Stimulated activated CD8-positive, alpha-beta memory T cell treated with anti-CD3 and anti-CD28 coated beads, Interleukin-4, amount 100 ng/mL, for 1 hour (primary cell): ENCODE measurements at places on chromosomes 3 and 15.

- DNase-seq: no peak
Observed at GRCh38 chr3:4656059-4656458, 162.9 kb downstream of the ITPR1 start.

- DNase-seq: no peak
Observed at GRCh38 chr3:89504432-89504831, 397.0 kb downstream of the EPHA3 start.

- DNase-seq: no peak
Observed at GRCh38 chr3:174132006-174132405, 727.1 kb upstream of the NAALADL2 start.

DNA sequence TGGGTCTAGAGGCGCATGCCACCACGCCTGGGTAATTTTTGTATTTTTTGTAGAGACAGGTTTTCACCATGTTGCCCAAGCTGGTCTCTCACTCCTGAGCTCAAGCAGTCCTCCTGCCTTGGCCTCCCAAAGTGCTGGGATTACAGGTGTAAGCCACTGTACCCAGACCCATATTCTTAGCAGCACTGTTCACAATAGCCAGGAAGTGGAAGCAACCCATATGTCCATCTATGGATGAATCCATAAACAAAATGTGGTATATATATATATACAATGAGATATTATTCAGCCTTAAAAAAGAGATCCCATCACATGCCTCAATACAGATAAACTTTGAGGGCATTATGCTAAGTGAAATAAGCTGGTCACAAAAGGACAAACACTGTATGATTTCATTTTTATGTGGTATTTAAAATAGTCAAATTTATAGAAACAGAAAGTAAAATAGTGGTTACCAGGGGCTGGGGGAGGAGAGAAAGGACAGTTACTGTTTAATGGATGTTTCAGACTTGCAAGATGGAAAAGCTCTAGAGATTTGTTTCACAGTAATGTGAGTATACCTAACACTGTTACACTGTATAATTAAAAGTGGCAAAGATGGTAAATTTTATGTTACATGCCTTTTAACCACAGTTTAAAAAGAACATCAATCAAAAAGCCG lies 35.7 kb upstream of the GRAMD1C start:
- DNase-seq: no peak

DNA sequence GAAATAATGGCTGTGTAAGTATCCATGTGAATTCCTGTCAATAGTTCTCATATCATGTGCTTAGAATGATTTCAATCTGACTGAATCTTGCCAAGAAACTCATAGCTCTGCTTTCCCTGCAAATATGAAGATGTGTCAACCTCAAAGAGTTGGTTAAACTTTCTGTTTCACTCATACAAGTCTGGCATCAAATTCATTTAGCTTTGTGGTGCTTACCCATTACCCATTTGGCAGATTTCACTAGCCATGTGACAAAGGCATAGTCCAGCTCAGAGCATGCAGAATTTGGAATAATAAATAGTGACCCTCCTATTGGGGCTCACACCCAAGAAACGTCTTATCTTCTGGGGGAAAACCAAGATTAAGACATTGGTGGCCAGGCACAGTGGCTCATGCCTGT lies 256.6 kb upstream of the TPRG1 start:
- DNase-seq: no peak

- DNase-seq: no peak
Observed at GRCh38 chr3:15645740-15646501, 44.4 kb downstream of the BTD start.

DNA sequence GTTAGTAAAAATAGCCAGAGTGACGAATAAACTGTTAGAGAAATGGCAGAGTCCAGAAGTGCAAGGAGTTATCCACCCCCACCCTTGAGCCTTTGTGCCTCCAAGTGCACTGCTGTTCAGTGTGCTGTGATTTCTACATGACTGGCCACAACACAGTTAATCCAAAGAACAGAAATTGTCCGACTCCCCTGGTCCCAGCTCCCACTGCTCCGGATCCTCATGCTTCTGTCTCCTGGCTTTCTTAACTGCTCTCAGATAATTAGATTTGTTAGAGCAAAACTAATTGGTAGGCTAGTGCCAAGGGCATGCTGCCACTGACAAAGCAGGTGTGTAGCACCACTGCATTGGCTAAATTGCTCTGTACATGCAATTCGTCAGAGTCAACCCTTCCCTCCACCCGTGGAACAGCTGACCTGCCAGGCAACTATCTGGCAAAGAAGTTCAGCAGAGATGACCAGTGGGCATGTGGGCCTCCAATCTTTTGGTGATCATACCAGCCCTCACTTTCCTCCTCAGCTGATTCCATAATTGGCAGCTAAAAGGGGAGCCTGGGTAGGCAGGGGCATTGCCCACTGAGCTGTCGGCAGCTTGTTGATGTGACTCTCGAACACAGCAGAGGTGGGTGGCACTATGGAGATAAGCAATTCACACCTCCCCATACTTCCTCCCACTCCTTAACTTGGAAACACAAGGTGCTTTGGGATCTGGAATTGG lies 18.9 kb upstream of the ACAP2 start:
- no peak for DNase-seq

- DNase-seq: no peak
Observed at GRCh38 chr3:159074756-159075701, 273.2 kb downstream of the MFSD1 start.

DNA sequence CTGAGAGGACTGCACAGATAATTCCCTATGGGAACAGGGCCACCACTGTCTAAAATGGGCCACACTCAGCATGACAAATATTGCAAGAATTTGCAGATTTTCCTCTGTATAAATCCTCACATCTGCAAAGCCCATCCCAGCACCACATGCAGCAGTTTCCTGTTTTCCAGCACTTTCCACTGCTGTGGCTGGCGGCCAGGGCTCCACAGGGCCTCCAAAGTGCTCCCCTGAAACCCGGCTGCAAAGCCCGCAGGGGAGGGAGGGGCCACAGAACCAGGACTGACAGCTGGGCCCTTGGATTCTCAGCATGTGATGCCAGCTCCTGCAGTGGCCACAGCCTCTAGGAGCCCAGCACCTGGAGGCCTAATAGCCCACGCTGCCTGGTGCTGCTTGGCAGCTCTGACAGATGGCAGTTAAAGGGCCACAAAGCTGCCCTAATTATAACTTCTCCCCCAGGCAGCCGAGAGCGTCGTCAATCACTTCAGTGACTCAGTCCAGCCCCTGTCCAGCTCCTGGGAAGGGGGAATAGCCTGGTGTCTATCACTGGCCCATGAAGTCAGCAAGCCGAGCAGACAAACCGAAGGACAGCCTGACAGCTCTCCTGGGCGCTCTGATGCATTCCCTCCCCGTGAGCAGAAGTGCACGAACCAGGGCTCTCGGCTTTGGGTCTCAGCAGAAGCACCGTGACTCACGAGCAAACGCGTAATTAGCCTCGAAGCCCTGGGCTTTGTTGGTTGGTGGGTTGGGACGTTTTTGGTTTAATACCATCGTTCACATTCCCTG lies 4.7 kb downstream of the LRRC15 start:
- DNase-seq: no peak

DNA sequence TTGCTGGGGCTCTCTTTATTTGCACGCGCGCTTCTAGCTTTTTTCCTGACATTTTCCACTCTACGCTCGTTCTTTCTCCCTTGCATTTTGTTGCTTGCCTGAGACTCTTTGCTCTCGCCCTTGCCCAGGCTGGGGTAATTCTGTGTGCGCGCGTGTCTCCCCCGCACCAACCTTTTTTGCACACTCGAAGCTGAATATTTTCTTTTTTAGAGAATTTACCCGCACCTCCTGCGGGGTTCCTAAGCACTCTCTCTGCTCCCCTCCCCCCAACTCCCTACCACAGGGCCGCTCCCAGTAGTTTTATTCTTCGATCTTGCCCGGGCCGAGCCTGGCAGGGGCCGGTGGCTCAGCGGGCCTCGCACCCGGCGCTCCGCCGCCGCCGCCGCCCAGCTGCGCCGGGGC lies 732 bp downstream of the FAM43A start:
- DNase-seq: no peak

DNA sequence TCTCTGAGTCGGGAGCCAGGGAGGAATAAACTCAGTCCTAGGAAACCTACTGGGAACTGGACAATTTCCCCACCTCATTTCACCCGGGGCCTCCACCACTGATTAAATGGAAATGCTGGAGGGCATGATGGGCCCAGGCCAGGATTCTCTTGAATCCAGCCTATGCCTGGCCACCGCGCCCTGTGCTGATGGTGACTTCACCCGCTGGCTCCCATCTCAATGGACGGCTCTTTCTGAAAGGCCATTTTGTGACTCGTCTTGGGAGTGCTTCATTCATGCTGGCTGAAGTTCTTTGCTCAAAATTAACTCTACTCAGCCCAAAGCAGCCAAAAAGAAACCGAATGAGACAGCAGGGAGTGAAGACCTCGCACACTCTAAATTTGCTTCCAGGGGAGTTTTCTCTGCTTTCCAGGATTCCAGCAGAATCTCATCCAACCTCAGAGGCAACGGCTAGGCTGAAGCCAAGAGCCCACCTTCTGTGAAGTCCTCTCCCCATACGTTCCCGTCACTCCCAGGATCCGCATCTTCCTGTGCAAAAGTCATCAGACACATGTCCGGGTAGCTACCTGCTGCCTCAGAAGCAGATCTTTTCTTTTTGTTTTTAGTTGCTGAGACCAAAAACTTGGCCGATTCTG lies 266.0 kb upstream of the ICE2 start:
- no peak for DNase-seq

DNA sequence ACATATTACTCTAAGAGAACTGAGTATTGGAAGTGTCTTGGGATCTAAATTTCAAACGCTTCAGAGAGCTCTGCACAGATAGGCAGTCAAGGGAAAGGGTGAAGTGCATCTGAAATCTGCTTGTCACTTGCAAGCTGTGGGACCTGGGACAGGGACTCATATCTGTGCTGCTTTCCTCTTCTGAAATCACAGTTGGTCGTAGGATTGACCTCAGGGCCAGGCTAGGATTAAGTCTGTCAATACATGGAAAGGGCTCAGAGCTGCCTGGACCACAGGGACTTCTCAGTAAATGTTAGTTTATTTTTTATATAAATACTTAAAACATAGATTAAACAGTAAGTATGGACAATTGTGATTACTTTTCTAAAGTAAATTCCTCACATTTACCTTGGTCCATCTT lies 74.7 kb upstream of the CMTM7 start:
- DNase-seq: no peak

GRCh38 chr15:66852064-66852905 lies 150.2 kb downstream of the SMAD6 start:
- DNase-seq: no peak

- no peak for DNase-seq
Observed at GRCh38 chr15:94233441-94233840, 2.1 kb downstream of the MCTP2 start.

DNA sequence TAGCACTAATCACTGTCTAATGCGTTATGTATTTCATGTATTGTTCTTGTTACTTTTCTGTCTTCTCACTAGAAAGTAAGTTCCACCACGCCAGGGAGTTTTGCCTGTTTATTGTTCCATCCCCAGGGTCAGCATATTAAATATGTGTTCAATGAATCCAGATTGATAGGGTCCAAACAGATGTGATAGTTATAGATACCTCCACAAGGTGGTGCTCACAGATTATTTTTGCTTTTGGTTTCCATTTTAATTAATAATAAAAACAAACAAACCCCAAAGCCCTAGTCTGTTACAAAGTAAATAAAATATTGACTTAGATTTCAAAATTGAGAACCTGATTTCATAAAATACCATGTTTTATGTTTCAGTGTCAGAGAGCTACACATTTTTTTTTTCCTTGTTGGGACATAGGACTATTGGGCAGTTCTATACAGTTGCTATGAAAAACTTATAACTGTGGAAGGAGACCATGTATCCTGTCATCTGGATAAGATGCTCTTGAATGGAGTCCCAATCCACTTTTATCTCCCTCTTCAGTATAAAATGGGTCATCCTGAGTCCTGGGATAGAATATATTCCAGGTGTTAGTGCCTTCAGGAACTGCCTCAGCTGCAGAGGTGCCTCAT lies 12.4 kb downstream of the OTOL1 start:
- no peak for DNase-seq

- no peak for DNase-seq
Observed at GRCh38 chr15:43975326-43975725, 148.5 kb downstream of the WDR76 start.

- DNase-seq: no peak
Observed at GRCh38 chr3:169556349-169556870, 107.1 kb downstream of the MECOM start.

- no peak for DNase-seq
Observed at GRCh38 chr15:59946084-59946483, 58.0 kb upstream of the FOXB1 start.

GRCh38 chr15:37143351-37143750 lies 43.0 kb upstream of the MEIS2 start:
- DNase-seq: no peak

- no peak for DNase-seq
Observed at GRCh38 chr3:129448186-129448895, 8.3 kb downstream of the IFT122 start.

DNA sequence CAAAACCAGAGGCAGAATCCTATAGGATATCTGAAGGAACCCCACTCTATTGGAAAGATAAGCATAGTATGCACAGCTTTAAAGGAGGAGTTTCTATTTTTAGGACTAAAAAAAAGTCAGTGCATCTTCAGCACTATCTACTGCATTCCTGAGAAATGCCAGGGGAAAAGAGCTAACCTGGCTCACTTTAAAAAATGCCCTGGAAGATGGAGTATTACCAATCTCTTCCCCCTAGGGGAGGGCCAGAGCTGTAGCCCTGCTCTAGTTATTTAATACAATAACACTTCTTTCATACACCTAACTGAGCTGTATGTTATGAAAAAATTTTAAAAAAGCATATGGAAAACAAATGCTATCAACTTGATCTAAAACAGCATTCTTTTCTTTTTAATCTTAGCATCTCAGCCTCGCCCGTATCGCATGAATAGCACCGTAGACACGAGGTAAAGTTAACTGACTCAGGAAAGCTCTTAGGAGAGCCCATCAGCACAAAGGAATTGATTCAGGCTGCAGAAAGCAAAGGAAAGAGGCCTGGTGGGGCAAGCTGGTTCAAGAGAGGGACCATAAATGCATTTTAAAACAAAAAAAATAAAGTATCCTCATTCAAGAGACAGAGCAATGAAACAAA lies 50.2 kb downstream of the TGM4 start:
- no peak for DNase-seq

GRCh38 chr15:37574985-37575384 lies 359.5 kb upstream of the TMCO5A start:
- DNase-seq: no peak

- no peak for DNase-seq
Observed at GRCh38 chr3:111767756-111768445, 91.2 kb upstream of the PHLDB2 start.
